ENCODE measurements at places on chromosomes 6 and 20. TPM values are rescaled to one million over a fixed set of nuclear protein-coding genes. Genes with fewer than 3 reads are reported as not detected.

GRCh38 chr20:20089018-20089417 lies 36.7 kb downstream of the CFAP61 start:
- no peaks in the 10 kb centered on the region for H3K36me3 ChIP-seq
- no peaks in the 10 kb centered on the region for H3K4me1 ChIP-seq
- H3K4me3 ChIP-seq, result no peak overlapping the region
- H3K27me3 ChIP-seq, result no peaks in the 10 kb centered on the region

GRCh38 chr6:150332939-150333584 lies 35.8 kb upstream of the IYD start:
- DNase-seq, result no peak
- no peaks in the 10 kb centered on the region for H3K36me3 ChIP-seq
- H3K27ac ChIP-seq, result no peak overlapping the region
- H3K27me3 ChIP-seq, result no peaks in the 10 kb centered on the region
- H3K4me1 ChIP-seq, result no peaks in the 10 kb centered on the region

DNA sequence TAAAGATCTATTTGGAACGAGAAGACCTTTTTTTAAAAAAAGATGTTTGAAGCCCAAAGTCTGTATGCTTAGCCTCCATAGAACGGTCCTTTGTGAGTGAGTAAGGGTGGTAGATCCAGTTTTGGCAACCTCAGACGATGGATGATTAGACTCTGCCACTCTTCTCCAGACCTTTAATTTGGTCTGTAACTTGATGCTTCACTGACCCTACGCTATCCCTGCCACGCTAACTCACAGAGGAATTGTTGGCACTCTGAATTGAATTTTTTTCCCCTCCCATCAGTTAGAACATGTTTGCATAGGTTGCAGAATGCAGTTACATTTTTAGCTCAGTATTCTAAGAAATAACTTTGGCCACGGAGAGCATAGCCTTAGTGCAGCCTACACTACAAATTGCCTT lies 15.8 kb upstream of the DEK start:
- no peaks in the 10 kb centered on the region for H3K36me3 ChIP-seq
- DNase-seq, result no peak
- H3K27ac ChIP-seq, result no peak overlapping the region
- peaks cover 23% of the 10 kb centered on the region for H3K27me3 ChIP-seq

DNA sequence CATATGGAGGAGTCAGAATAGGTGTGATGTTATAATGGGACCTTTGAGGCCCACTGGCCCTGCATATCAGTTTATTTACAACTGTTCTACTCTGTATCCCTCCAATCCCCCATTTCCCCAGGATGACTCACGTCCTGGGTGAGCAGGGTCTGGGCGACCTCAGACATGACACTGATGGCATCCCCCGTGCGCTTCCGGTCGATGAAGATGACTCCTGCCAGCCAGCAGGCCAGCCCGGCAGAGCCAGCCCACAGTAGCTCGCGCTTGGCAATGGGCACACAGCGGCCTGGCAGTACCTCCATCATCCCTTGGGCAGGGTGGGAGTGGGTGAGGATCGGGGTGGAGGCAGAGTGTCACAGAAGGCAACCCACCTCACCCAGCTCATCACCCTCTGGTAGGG lies 5.6 kb downstream of the AGPAT1 start:
- H3K4me3 ChIP-seq, result no peak overlapping the region
- peaks cover 7% of the 10 kb centered on the region for H3K4me1 ChIP-seq
- H3K36me3 ChIP-seq, result peaks cover 26% of the 10 kb centered on the region

DNA sequence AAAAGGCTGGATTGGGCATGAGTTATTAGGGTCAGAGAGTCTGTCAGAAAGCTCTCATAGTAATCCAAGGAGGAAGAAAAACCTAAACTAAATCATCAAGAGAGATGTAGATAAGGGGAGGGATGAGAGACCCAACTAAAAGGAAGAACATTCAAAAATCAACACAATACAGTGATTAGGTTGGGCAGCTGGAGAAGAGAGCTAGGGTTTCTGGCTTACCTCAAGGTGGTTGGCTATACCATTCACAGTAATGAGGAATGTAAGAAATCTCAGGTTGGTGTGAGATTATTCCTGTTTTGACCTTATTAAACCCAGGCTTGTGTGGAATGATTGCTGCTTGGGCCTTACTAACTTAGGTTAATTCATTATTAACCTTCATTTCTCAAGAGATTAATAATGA lies 6.2 kb upstream of the COX7A2 start:
- no peak overlapping the region for H3K4me3 ChIP-seq
- H3K4me1 ChIP-seq, result peaks cover 14% of the 10 kb centered on the region
- no peaks in the 10 kb centered on the region for H3K27me3 ChIP-seq
- H3K27ac ChIP-seq, result no peak overlapping the region
- no peaks in the 10 kb centered on the region for H3K36me3 ChIP-seq

GRCh38 chr6:157982102-157982562 lies 469 bp downstream of the SYNJ2 start:
- peaks cover 24% of the 10 kb centered on the region for H3K4me1 ChIP-seq
- no peak for DNase-seq
- H3K27ac ChIP-seq, result peak overlapping the region; percentile 75

DNA sequence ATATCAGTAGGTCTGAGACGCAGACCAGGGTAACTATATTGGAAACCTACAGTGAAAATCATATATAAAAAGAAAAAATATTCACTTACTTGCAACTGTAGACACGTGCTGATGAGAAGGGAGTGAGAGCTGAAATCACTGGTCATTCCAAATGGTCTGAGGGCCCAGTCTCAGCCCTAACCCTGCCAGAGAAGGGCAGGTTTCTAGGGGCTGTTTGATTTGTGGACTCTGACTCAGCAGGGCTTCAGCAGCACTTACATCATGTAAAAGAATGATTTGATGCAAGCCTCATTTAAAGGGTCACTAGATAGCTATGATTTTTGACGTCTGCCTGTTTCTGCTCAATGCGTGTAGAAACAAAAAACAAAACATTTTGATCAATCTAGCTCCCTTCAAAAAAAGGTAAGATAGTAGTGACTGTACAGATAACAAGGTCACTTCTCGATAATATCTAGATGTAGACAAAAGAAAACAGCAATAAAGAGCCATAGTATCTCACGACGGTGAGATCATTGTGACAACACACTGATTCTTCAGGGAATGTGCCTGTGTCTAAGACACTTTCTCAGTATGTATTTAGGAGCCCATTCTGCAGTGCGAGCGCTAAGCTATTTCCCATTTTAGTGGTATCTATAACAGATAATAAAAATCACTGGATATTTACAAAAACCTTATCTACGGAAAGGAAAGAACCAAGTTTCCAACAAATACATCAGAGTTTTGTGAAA lies 307.2 kb downstream of the HIVEP2 start:
- H3K27me3 ChIP-seq, result no peaks in the 10 kb centered on the region
- H3K4me1 ChIP-seq, result no peaks in the 10 kb centered on the region
- H3K36me3 ChIP-seq, result no peaks in the 10 kb centered on the region
- H3K4me3 ChIP-seq, result no peak overlapping the region
- no peak overlapping the region for H3K27ac ChIP-seq

Gene WFDC10B
- 0.36 TPM for polyA plus RNA-seq

Gene IRF4
- 0.77 TPM for polyA plus RNA-seq
